ENCODE measurements at places on chromosomes 7 and 10.

- no peak for DNase-seq
Observed at GRCh38 chr7:84912018-84912417, 274.8 kb downstream of the SEMA3D start.

DNA sequence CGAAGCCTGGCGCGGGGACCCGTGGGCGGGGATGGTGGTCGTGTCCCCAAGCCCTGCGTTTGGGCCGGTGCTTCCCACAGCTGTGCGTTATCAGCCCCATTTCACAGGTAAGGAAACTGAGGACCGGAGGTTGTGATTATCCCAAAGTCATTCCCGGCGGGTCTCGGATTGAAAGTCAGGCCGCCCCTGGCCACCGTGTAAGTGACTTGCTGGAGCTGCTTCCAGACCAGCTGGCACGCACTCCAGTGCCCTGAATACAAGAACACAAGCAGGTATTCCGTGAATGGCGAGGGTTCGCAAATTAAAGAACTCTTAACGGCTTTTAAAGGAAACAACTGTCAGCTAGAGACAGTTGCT lies 675 bp upstream of the ATE1 start:
- DNase-seq, result no peak

DNA sequence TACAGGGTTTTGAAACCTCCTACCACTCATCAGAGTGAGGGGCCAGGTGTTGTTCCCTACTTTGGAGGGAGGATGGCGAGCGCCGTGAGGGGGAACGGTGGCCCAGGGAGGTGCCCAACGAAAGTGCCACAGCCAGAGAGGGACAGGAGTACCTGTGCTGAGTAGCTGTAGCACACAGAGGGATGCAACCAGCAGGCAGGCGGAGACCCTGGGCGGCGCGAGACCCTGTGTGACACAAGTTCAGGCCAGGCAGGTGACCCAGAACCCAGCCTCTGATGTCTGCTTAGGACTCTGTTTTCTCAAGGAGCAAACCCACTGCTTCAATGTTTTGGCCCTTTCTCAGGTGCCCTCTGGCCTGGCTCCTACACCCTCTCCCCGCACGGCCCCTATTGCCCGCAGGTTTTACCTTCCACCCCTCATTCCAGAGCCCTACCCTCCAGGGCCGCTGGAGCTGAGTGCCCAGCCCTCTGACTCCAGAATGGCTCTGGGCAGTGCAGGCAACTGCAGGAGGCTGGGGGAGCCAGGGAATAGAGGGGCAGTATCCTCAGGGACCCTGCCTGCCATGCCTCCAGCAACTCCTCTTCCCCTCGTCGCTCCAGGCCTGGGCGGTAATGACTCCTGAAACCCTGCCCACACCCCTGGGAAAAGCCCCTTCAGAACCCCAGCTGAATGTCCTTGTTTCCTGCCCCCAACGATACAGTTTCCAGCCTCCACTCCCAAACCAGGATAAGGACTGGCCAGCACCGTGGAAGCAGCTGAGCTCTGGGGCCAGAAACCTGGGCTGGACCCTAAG lies 164.1 kb upstream of the RHEB start:
- no peak for DNase-seq

DNA sequence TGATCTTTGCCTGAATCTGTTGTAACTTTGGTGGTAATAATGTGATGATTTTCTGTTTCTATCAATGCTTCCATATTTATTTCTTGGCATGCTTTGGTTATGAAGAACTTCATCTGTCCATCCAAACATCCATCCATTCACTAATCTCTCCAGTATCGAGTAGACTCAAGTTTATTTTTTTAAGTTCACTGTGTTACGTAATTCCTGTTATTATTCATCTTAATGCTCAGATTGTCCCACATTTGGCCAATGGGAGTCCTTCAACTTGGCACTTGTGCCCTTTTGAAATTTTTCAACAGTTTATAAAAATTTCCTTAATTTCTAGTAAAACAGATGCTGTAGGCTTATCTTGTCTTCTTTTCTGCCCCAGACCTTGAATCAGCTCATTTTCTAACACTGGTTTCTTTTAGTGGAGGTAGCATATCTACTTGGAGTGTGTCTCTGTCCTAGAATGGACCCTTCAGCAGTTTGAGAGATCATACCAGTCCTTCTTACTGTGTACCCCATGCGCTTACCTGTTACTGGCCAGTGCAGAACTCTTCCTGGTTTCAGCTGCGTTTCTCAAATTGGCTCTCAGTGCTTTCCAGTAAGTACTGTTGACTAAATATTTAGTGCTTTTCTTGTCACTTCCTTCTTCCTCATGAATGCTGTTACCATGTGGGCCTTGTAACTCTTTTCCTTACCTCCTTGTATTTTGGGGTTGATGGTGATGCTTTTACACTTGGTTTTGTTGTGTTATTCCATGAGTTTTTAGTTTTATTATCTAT lies 100.8 kb downstream of the MLLT10 start:
- no peak for DNase-seq

- DNase-seq, result no peak
Observed at GRCh38 chr7:39416866-39417265, 149.3 kb upstream of the YAE1 start.

DNA sequence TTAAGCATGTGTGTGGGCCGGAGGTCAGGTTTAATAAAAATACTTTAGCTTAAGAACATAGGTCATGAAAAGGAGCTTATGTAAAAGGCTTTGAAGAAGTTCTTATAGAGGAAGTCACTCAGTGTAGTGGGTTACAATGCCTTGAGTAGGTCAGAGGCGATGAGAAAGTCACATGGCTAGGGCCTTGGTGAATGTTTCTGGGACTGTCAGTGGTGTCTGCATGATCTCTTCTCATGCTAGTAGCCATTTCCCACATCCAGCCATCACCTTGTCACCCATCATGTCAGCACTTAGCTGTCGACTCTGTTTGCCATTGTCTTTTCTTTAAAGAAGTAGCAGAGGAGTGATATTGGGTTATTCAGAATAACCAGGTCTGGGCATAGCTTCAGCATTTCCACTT lies 236.6 kb downstream of the CDK14 start:
- DNase-seq, result no peak

DNA sequence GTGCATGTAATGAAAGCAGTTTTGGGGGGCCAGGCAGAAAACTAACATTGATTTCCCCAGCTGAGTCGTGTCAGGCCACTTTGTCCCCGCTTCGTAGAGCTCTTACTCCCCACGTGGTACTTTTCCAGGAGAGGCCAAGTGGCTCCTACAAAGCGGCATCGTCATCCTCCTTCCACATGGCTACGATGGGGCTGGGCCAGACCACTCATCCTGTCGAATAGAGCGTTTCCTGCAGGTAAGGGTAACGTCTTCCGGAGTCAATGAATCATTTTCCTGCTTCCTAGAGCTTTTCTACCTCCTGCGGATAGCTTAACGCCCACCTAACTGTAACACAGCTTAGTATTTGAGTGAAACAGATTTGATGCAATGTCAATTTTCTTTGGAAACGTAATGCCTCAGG lies 21.7 kb upstream of the SEC61A2 start:
- no peak for DNase-seq

DNA sequence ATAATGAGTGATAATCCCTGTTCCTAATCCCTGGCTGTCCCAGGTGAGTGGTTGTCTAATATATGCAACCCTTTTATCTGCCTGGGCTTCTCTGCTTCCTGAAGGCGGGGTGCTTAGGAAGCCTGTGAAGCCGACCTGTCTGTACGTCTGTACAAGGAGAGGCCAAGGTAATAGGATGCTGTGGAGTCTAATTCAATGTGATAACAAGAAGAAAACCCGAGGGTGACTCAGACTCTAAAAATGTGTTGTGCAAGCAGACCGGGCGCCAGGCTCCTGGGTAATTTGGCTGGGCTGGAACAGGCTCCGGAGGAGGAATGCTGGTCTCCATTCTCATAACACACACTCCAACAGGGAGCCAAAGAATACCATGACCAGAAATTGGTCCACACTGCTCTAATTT lies 43.6 kb downstream of the THNSL1 start:
- no peak for DNase-seq

DNA sequence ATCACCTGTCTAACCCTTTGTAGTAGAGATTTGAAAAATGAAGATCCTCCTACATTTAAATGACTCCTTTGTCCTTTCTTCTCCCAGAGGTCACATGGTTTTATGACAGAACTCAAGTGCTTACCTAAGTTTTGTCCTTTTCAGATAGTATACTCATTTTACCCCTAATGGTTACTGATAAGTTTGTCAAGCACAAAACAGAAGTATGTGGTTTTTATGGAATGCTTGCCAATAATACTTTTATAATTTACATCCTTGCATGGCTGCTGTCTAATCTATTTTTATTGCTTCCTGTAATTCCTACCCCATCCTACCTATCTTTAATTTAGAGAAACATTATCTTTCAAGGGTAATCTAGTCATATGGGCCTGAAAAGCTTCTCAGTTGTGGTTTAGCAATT lies 37.5 kb downstream of the HELLS start:
- DNase-seq, result no peak

- no peak for DNase-seq
Observed at GRCh38 chr7:36763132-36763816, 39.0 kb upstream of the AOAH start.

- DNase-seq, result no peak
Observed at GRCh38 chr10:2953495-2953894, 113.9 kb upstream of the PFKP start.
